Psoas muscle (tissue), 8 donors: ENCODE measurements at places on chromosomes 13 and 19. TPM values are rescaled to one million over a fixed set of nuclear protein-coding genes. Genes with fewer than 3 reads are reported as not detected.

DOHH gene
- total RNA-seq: 21.8 TPM

FFAR1 gene
- total RNA-seq: not detected

EPN1 gene
- total RNA-seq: 134 TPM

PTGIR gene
- total RNA-seq: 2.2 TPM

NUP62 gene
- total RNA-seq: 46.8 TPM

TLE2 gene
- total RNA-seq: 38.6 TPM

NALCN gene
- 0.05 TPM for total RNA-seq

ICAM1 gene
- 7.2 TPM for total RNA-seq

TMEM255B gene
- total RNA-seq: 2.0 TPM

PRTN3 gene
- 0.34 TPM for total RNA-seq

PRKCG gene
- not detected for total RNA-seq

MISP gene
- total RNA-seq: not detected

SLC5A5 gene
- total RNA-seq: not detected

UBL3 gene
- 20.7 TPM for total RNA-seq

ZNF726 gene
- not detected for total RNA-seq

ZSCAN4 gene
- not detected for total RNA-seq

NEK3 gene
- total RNA-seq: 4.5 TPM

NLRP5 gene
- total RNA-seq: not detected

ZNF224 gene
- total RNA-seq: 3.6 TPM
